Femur (tissue), 1 donor: ENCODE measurements at places on chromosomes 11 and 22.

- no peak for DNase-seq
Measured at GRCh38 chr11:66951927-66952337, 6.3 kb downstream of the PC start.

DNA sequence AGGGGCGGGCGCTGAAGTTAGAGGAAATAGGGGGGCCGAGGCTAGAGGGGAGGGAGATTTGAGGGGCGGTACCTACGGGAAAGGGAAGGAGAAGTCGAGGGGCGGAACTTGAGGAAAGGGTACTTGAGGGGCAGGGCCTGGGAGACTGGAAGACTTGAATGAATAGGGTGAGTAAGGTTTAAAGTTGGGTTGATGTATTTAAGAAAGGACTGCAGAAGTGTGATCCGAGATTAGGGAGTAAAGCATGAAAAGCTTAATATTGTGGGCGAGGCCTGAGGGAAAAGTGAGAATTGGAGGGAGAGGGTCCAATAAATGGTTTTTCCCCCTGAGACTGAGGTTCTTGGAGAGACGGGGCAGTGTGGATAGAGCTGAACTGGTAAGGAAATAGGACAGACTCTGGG lies 723 bp downstream of the HSCB start:
- no peak for DNase-seq

GRCh38 chr22:36727927-36728488 lies 24.5 kb upstream of the CACNG2 start:
- DNase-seq: peak; percentile 1

GRCh38 chr22:40749829-40750228 lies 69.3 kb downstream of the SLC25A17 start:
- DNase-seq: no peak

DNA sequence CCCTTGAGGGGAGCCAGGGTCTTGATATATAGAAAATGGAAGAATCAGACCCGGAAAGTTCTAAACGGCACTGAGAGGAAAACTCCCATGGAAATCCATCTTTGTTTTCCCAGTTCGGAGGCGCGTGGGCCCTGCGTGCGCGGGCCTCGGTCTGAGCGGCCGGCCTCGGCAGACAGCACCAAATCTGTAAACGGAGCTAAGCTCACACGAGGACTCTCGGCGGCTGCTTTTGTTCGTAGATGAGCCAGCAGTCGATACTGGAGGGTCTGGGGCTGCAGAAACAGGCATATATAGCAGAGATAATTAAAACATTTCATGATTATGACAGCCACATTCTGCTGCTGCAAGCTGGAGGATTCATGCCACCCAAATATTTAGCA lies 68.5 kb upstream of the PPARA start:
- DNase-seq: peak; percentile 15

- no peak for DNase-seq
Measured at GRCh38 chr11:61771985-61772455, 19.6 kb downstream of the MYRF start.
